Lower lobe of right lung (tissue), 2 donors: ENCODE measurements at places on chromosomes 7 and 10.

DNA sequence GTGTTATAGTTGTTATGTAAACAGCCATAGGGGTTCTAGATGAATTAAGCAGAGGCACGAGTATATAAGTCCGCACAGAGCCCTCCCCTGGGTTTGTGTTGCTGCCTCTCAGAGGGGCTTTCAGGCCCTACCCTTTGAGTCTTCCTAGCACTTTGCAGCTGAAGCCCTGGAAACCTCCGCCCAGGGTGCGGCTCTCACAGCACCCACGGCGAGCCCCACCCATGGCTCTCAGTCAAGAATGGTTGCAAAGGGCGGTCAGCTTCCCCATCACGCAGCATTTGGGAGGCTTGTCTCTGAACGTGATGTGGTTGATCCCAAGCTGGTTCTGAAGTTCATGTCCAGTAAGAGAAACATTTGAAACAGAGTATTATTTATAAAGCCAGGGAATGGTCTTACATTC is 18.8 kb upstream of the INSIG1 start:
- no peak for DNase-seq

GRCh38 chr7:131111081-131111576 is 216.5 kb upstream of the MKLN1 start:
- DNase-seq: no peak

DNA sequence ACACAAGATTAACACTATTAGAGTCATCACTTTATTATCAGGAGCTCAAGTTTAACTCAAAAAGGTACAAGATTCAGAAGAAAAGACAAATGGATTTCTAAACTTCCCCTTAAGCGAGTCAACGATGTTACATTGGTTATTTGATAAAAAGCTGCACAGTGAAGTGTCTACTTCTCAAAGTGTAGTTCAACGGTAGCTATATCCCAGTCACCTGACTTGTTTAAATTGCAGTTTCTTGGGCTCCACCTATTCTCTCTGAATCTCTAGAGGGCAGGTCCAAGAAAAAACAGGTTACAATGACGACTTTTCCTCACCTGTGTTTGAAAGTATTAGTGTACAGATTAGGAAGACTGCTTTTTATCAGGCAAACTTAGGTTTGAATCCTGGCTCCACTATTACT is 16.6 kb downstream of the MINDY3 start:
- DNase-seq: no peak

GRCh38 chr10:96395931-96396877 is 37.4 kb upstream of the OPALIN start:
- peak; percentile 67 for DNase-seq

- DNase-seq: no peak
Observed at GRCh38 chr10:8180360-8181109, 126.0 kb downstream of the GATA3 start.

DNA sequence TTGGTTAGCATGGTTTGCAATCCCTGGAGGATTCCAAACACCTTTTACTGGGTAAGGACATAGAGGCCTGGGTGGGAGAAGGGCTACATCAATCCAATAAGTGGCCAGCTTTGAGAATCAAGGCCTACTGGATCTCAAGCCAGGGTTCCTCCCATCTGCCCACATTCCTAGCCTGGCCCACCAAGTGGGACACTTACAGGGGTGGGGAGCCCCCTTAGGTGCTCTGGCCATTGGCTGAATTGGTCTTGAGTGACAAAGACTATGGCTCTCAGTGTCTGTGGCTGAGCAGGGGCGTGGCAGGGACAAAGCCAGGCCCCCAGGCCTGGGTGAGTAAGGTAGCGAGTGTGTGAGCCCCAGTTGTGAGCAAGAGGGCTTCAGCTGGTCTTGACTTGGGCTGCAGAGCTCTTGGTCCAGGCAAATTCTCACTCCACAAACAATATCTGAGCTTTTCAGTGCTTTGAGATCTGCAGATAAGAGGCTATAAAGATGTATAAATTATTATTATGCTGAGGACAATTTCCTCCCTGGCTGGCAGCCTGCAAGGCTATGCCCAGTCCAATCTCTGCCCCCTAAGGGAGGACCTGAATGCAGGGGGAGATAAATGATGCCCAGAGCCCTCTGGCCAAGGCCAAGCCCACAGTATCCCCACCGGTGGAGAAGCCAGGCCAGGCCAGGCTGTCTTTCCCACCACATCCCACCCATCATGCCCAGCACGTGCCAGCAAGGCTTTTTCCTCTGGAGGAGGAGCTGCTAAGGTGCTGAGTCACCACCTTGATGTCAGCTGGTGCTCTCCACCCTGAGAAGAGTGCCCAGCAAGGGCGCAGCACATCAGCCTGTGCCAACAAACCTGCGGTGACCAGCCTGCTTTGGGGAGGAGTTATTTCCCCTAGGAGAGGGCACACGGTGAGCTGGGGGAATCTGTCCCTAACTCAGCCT is 80.7 kb upstream of the DUSP5 start:
- no peak for DNase-seq

DNA sequence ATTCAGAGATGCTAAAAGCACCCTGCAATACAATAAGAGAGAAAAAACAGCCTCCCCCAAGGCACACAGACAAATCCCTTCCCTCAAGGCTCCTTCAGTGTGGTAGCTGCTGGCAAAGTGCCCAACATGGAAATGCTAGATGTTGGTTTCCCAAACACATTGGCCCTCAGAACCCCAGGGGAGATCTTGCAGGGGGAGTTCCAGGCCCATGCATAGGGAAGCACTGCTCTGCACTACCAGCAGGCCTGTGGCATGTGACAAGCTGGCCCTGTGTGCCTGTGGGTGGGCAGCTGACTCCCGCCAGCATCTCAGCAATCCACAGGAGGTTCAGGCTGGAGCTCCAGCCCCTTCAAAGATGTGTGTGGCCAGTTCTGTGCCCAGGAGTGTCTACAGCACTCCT is 16.8 kb upstream of the CSGALNACT2 start:
- no peak for DNase-seq

- DNase-seq: no peak
Observed at GRCh38 chr7:24227603-24228359, 56.2 kb upstream of the NPY start.

DNA sequence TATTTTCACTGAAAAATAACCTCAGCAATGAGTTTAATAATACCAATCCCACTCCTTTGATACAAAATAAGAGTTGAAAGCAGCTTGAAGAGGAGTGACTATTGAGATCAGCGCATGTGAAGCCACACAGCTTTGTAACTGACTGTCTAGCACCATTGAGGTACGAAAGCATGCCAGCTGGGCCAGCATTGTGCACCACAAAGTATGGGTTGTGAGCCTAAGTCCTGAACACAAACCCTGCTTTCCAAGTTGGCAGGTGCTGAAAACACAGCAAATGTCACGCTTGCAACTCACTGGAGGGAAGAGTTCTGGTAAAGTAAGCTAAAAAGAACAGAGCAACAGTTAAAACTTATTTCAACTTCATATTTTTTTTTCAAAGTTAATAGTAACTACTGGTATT is 4.0 kb upstream of the FAM53B start:
- DNase-seq: no peak
